A549 treated with CORT108297 at 1 μM for 4 hours (cell line): ENCODE measurements at places on chromosomes 5 and 9. TPM values are rescaled to one million over a fixed set of nuclear protein-coding genes. Genes with fewer than 3 reads are reported as not detected.

ANKRD20A1 gene
- 0.75 to 1.2 TPM (median 1.1 TPM) in 5 replicates for total RNA-seq

SIT1 gene
- total RNA-seq, result not detected in 5 replicates

PAM gene
- 20.2 to 31.6 TPM (median 22.9 TPM) in 5 replicates for total RNA-seq

PCDHGB1 gene
- 1.3 to 2.0 TPM (median 1.8 TPM) in 5 replicates for total RNA-seq

SPRY4 gene
- total RNA-seq, result 5.0 to 7.6 TPM (median 6.1 TPM) in 5 replicates

GARIN3 gene
- total RNA-seq, result not detected in 5 replicates

IL17B gene
- 0.18 TPM in 1 of 5 replicates, not detected in the others for total RNA-seq

PCDHA11 gene
- 0.08 to 0.40 TPM (median 0.10 TPM) in 5 replicates for total RNA-seq

SHISAL2B gene
- total RNA-seq, result 0.18 TPM in 1 of 5 replicates, not detected in the others
